ENCODE measurements at places on chromosomes 16 and 17. TPM values are rescaled to one million over a fixed set of nuclear protein-coding genes. Genes with fewer than 3 reads are reported as not detected.

CENPX gene
- total RNA-seq, result 40.5 TPM

G6PC1 gene
- not detected for total RNA-seq

TERB1 gene
- total RNA-seq, result 0.08 TPM

LPCAT2 gene
- total RNA-seq, result 30.2 TPM

BEAN1 gene
- 0.35 TPM for total RNA-seq

NOS2 gene
- not detected for total RNA-seq

TXNDC11 gene
- 13.8 TPM for total RNA-seq

ROGDI gene
- 16.6 TPM for total RNA-seq

EMC6 gene
- total RNA-seq, result 4.9 TPM

TMEM100 gene
- total RNA-seq, result 1.2 TPM

TEKT1 gene
- total RNA-seq, result not detected

SLC12A3 gene
- total RNA-seq, result under 0.01 TPM

PERCC1 gene
- not detected for total RNA-seq

CD300LB gene
- total RNA-seq, result not detected

PRCD gene
- total RNA-seq, result 0.60 TPM

CD79B gene
- not detected for total RNA-seq

TIGD7 gene
- 3.9 TPM for total RNA-seq

KCNG4 gene
- not detected for total RNA-seq

YBX2 gene
- total RNA-seq, result not detected

IRX3 gene
- 2.0 TPM for total RNA-seq

TBC1D3K gene
- total RNA-seq, result not detected

CLDN7 gene
- total RNA-seq, result 0.70 TPM

HS3ST6 gene
- total RNA-seq, result not detected

ZG16 gene
- total RNA-seq, result not detected

ENO3 gene
- total RNA-seq, result 2.7 TPM

ITGA2B gene
- 0.23 TPM for total RNA-seq

NTN3 gene
- 0.23 TPM for total RNA-seq

ADAM11 gene
- total RNA-seq, result 1.4 TPM

SPNS3 gene
- not detected for total RNA-seq

HNF1B gene
- not detected for total RNA-seq

PGAP6 gene
- 85.1 TPM for total RNA-seq

CD300LF gene
- not detected for total RNA-seq

PPP1R1B gene
- 3.0 TPM for total RNA-seq

KCNAB3 gene
- 0.15 TPM for total RNA-seq

RHBDL1 gene
- total RNA-seq, result 6.6 TPM

OVCA2 gene
- total RNA-seq, result 6.4 TPM

CCR7 gene
- total RNA-seq, result not detected

SGSM2 gene
- 56.0 TPM for total RNA-seq

SPNS2 gene
- 0.23 TPM for total RNA-seq

GAST gene
- total RNA-seq, result not detected

CCL5 gene
- not detected for total RNA-seq

SLFN13 gene
- 1.7 TPM for total RNA-seq

SNAI3 gene
- not detected for total RNA-seq

ALOX15B gene
- total RNA-seq, result 0.12 TPM

GAS7 gene
- total RNA-seq, result 0.53 TPM

GSG1L gene
- total RNA-seq, result not detected

AARS1 gene
- total RNA-seq, result 186 TPM

MARVELD3 gene
- total RNA-seq, result not detected

KRT27 gene
- not detected for total RNA-seq

CACNG3 gene
- not detected for total RNA-seq
